ENCODE measurements at places on chromosomes 16 and 17.

GRCh38 chr16:73713251-73713650 lies 583.4 kb upstream of the PSMD7 start:
- DNase-seq: peak; percentile 89

DNA sequence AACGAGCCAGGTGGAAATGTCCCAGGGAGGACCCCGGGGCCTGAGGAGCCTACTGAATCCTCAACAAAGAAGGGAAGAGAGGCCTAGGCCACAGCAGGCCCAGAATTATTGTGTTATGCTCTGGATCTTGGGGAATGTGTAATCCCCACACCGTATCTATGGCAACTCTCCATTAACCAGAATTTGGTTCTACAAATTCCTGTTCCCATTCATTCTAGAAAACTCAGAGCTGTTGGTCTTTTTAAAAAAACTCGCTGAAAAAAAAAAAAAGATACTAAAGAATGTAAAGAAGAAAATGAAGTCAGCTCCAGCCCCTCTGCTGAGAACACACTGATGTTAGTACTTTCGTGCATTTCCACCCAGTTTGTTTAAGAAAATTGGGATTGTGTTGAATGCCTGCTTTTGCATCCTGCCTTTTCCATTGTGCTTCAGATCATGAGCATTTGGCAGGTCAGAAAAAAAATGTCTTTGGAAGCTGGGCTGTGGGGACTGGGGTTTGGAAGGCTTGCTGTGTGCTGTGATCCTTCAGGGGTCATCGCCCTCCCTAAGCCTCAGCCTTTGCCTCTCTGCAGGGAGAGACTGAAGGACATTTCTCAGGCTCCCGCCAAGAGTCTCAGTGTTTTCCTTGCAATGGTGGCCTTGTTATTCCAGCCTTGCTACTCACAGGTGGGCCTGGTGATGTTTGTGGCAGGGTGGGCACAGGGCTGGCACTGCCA lies 69.5 kb downstream of the SREBF1 start:
- DNase-seq: no peak

DNA sequence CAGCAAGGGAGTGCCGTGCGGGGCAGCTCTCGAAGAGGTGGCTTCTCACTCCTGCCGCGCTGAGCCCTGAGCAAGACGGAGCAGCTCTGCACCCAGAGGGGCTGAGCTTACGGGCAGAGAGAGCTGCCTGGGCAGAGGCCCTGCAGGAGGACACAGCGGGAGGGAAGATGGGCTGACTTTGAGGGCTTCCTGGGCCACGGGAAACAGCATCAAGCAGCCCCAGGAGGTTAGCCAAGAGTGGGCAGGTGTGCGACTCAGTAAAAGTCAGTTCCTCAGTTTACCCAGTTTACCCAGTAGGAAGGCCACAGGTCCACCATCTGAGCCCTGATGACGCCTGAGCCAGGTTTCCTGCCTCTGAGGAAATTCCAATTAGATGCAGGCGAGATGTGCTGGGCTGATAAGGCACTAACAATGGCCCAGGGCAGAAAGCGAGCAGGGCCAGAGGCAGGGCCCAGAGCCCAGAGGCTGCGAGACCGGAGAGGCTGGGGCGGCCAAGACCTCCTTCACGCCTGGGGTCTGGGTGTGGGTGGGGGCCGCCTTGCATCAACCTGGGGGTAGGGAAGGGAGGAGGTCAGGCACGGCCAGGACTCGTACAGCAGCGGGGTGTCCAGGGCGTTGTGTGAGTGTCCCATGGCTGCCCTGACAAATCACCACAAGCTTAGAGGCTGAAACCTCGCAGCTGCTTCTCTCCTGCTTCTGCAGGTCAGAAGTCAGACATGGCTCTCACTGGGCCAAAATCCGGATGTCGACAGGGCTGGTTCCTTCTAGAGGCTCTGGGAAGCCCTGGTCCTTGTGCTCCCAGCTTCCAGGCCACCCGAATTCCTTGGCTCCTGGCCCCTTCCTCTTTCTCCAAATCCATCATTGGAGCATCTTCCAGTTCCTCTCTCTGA lies 32.0 kb upstream of the CIBAR2 start:
- DNase-seq: no peak

DNA sequence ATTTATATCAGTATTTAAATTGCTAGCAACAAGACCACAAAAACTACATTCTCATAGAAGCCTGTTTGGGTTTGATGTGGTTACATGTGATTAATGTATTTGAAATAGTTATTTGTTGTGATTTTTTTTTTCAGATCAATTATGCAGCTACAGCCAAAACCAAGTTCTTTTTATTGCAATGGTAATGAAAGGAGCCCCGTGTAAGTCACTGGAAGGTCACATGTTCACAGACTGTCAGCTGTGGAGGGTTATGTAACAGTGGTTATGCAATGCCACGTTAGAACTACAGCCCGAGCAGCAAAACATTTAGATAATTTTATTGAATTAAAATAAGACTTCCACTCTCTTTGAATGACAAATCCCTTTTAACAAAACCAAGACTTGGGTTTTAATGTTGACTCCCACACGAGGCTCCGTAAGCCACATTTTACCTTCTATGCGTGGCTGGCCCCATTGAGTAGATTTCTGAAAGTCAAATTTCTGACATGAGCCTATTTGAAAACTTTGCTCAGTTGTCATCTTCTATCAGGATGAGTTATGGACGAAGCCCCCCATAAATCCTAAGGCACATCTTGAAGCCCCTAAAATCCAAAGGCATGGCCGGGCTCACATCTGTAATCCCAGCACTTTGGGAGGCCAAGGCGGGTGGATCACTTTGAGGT lies 41.8 kb upstream of the SEC14L1 start:
- peak; percentile 71 for DNase-seq

Data from dorsolateral prefrontal cortex (tissue), 122 donors.